ENCODE measurements at places on chromosomes 12 and 14. TPM values are rescaled to one million over a fixed set of nuclear protein-coding genes. Genes with fewer than 3 reads are reported as not detected.

DNA sequence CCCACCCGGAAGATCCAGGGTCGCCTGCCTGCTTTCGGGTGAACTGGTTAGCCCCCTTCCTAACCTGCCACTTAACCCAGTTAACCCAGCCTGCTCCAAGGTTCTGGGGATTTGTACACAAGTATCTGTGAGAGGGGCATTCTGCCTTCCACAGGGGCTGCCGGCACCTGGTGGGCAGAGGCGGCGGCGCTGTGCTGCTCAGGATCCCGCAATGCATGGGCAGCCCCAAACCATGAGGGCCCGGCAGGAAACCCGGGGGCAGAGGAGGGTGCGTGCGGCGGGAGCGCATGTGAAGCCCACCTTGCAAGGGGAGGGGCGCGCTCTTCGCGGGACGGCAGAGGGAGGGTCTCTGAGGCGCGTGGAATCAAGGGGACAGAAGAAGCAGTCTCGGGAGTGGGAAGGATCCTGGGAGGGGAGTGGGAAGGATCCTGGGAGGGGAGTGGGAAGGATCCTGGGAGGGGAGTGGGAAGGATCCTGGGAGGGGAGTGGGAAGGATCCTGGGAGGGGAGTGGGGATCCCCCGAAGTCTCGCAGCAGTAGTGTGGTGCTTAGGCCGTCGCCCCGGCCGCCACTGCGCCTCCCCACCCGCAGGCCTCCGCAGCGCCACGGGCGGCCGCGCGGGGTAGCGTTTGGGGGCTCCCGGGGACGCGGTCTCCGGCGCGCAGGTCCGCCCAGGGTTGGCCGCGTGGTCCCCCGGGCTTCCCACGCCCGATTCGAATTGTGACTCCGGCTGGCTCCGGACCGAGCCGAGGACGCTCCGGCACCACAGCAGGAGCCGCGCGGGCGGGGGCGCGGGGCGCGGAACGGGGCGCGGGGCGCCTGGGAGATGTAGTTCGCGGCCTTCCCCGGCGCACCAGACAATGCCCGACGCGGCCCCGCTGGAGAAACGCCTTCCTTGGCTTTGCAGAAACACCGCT lies 4.9 kb upstream of the MTA1 start:
- DNase-seq, result peak; percentile 65

DNA sequence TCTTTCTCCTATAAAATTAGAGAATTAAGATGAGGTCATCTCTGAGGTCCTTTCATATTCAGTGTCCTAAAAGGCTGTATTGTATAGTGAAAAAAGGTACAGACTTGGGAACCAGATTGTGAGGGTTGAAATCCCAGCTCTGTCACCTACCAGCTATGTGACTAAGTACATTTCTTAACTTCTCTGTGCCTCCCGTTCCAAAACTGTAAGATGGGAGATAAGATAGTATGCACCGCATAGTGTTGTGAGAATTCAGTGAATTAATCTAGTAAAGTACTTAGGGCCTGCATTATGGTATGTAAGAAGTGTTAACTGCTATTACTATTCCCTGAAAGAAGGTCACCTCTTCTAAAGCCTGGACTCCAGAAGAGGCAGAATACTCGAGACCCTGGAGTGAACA lies 60.6 kb downstream of the GNG2 start:
- DNase-seq, result no peak

- DNase-seq, result no peak
These were observed 7.4 kb downstream of the KIF21A start for GRCh38 chr12:39435531-39435930.

DNA sequence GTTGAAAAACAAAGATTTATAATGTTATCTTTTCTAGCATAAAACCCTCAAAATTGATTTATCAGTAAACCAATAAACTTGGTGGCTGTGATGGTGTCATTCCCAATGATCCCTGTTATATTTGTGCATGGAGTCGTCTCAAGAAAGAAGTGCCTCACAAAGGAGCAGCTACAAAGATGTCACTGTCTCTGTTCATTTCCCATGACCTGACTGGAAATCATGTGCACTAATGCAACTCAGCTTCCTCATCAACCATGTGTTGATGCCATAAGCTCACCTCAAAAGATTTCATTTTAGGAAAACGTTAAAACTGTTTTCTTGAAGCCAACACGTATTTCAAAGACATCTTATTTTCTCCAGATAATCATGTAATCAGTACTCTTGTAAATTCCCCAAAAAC lies 28.8 kb downstream of the CLEC1A start:
- DNase-seq, result no peak

DNA sequence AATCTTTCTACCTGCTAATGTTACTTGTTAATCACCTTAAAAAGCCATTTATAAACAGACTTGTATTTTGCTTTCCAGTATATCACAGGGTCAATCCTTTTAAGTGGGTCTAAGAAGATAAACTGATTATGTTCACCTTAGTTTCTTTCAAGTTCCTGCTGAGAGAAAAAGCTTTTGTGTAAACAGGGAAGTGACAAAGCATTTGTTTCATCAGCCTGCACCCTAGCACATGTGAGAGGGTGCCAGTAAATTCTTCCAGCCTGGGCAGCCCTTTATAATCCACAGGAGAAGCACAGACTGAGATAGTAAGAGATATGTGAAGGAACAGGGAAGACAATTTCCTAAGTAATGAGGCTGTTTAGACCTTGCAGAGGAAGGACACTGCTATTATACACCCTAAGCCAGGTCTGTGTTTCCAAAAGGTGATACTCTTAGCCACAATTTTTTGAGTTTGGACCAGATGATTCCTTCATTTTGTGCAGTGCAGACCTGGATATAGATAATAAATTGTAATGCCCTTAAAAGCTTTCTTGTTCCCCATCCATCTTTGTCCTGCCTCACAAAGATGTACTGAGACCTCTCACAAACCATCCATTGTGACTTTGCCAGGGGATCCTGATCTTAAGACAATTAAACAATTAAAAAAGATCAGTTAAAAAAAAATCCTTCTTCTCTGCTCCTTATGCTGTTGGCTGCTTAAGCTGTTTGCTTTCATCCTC lies 150.7 kb downstream of the KTN1 start:
- no peak for DNase-seq

GRCh38 chr12:76033081-76034011 lies 1.8 kb upstream of the PHLDA1 start:
- DNase-seq, result no peak

- DNase-seq, result no peak
These were observed 143.0 kb downstream of the EMP1 start for GRCh38 chr12:13339538-13339937.

- no peak for DNase-seq
These were observed 94.4 kb downstream of the PPP2R5C start for GRCh38 chr14:101855958-101856357.

GRCh38 chr14:72801381-72801812 lies 92.5 kb downstream of the DPF3 start:
- peak; percentile 17 for DNase-seq

GRCh38 chr12:26647088-26647487 lies 185.9 kb downstream of the ITPR2 start:
- DNase-seq, result no peak

DNA sequence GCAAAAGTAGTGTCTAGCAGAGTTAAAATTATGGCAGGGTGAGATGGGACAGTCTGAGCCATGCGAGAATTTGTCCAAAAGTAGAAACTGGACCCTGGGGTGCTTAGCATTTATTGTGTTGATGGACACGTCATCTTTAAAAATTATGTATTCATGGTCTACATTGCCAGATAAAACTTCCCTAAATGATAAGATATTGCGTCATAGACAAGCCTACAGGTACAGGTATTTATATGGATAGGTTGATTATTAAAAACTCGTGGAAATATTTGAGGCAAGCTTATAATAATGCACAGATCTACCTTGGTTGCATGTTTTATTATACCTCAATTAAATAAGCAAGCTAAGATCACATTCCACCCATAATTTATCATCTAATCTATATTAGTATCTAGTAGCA lies 196.0 kb upstream of the PDZRN4 start:
- DNase-seq, result no peak

- DNase-seq, result no peak
These were observed 477.1 kb upstream of the CCDC196 start for GRCh38 chr14:66009089-66009488.

DNA sequence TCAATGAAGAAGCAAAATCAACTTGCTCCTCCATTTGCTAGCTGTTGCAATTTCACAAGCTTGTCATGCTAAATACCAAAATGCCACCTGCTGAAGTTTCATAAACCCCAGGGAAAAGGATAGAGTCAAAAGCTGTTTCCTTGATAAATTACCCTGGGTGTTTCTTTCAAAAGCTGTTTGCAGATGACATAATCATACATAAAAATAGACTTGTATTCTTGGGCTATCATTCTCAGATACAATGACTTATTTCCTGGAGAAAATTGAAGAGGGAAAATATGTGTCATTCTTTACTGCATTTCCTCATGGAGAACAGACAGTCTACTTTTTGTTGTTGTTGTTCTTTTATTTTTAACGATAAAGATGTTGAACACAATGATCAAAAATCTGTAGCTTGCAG lies 119.2 kb downstream of the GALC start:
- DNase-seq, result no peak

DNA sequence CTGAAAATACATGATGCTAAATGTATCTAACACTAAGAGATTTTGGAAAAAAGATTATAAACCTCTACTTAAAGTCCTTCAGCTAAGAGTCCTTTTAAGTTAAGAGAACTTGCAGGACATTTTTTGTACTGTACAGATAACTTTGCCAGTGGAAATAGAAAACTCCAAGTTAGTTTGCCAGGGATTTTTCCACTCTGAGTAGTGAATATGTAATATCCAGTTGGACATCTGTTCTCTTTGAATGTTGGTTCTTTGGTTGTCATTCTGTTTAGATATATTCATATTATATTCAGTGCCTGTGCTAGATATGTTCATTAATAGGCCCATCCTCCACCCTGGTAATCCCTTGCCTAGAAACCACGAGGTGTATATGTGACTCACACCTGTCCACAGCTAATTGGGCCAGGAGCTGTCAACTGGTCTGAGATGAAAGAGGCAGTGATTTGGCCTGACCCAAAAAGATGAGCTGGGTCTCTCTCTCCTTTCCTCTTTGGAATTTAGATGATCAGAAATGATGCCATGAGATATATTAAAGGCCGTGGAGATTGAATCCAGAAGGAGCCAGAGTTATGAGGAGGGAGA lies 261.0 kb upstream of the LRIG3 start:
- no peak for DNase-seq

GRCh38 chr12:92472201-92472600 lies 230.6 kb upstream of the PLEKHG7 start:
- DNase-seq, result no peak

DNA sequence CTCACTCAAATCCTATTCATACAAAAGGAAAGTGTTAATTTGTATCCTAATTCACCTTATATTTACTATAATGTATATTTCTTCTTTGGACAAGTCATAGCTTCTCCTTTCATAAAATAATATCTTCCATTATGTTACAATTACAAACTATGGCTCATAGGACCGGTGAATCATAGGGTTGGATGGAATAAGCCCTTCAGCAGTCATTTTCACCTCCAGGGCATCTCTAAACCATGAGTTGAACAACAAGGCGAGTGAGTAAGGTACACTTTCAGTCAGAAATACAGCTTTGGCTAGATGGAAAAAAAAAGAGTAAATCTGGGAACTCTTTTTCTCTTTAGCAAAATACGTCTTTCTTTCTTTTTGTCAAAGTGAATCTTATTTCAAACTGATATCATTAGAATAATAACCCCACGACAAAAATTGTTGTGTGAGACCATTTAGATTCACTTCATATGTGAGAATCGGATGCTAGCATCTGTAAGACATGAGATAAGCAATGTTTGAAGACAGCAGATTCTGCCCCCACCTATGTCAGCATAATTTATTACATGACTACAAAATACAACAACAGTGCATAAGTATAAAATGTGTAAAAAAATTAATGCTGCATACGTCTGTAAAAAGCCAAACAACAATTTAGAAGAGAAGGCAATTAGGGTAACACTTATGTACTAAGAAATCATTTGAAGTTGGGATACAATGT lies 184.4 kb upstream of the SLC38A2 start:
- peak; percentile 36 for DNase-seq

GRCh38 chr14:61544448-61545330 lies 150.6 kb upstream of the HIF1A start:
- DNase-seq, result no peak

- no peak for DNase-seq
These were observed 114.5 kb upstream of the NPAS3 start for GRCh38 chr14:32824195-32824594.

- no peak for DNase-seq
These were observed 57.1 kb downstream of the NKX2-1 start for GRCh38 chr14:36462890-36463289.

GRCh38 chr12:103050273-103050672 lies 92.8 kb downstream of the ASCL1 start:
- DNase-seq, result no peak

Gene CNIH1
- total RNA-seq, result 68.1 TPM

Gene EGLN3
- total RNA-seq, result 0.07 TPM

Gene LUM
- total RNA-seq, result not detected

Gene EPYC
- total RNA-seq, result not detected

Gene SLC17A8
- not detected for total RNA-seq

Gene OR4E2
- not detected for total RNA-seq

Gene PRPF40B
- total RNA-seq, result 7.7 TPM

Gene AHNAK2
- total RNA-seq, result 0.10 TPM

Gene VRTN
- total RNA-seq, result not detected

Gene CCDC196
- not detected for total RNA-seq

Gene PCNX4
- total RNA-seq, result 24.9 TPM

Gene SRGAP1
- total RNA-seq, result 0.02 TPM
